ENCODE measurements at places on chromosomes 2 and 18. TPM values are rescaled to one million over a fixed set of nuclear protein-coding genes. Genes with fewer than 3 reads are reported as not detected.

OR6B2 gene
- not detected for polyA plus RNA-seq

DNA sequence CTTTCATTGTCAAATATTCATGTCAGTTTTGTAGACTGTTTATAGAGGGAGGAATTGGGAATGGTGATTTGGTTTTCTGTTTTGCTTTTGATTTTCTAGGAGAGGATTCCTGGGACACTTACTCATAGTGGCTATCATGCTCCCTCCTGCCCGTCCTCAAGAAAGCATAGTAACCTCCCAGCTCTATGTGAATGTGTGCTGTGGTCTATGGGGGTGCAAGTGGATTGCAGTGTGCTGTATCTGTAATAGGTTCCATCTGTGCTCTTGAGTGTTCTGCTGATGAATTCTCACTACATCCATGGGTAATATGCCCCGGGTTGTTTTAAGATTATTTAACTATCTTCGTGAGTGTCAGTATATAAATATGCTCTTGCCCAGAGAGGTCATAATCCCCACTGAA lies 811.3 kb downstream of the CNTNAP5 start:
- no peak overlapping the region for H3K27ac ChIP-seq
- no peaks in the 10 kb centered on the region for H3K4me1 ChIP-seq
- no peaks in the 10 kb centered on the region for H3K36me3 ChIP-seq
- no peaks in the 10 kb centered on the region for H3K27me3 ChIP-seq
- no peak for DNase-seq

DNA sequence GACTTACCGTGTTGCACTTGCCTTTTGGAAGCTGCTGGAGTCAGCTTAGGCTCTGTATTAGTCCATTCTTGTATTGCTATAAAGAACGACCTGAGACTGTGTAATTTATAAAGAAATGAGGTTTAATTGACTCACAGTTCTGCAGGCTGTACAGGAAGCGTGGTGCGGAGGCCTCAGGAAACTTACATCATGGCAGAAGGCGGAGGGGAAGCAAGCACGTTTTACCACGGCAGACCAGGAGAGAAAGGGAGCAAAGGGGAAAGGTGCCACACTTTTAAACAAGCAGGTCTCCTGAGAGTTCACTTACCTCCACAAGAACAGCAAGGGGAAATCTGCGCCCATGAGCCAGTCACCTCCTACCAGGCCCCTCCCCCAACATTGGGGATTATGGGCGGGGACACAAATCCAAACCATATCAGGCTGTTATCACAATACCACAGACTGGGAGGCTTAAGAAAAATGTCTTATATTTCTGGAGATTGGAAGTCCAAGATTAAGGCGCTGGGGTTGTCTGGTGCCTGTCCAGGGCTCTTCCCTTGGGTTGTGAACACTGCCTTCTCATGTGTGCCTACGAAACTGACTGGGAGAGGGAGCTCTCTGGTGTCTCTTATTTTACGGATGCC lies 3.6 kb upstream of the D2HGDH start:
- H3K36me3 ChIP-seq: no peaks in the 10 kb centered on the region
- peaks cover 14% of the 10 kb centered on the region for H3K4me1 ChIP-seq
- DNase-seq: no peak
- no peaks in the 10 kb centered on the region for H3K27me3 ChIP-seq
- no peak overlapping the region for H3K4me3 ChIP-seq
- H3K27ac ChIP-seq: no peak overlapping the region

DNA sequence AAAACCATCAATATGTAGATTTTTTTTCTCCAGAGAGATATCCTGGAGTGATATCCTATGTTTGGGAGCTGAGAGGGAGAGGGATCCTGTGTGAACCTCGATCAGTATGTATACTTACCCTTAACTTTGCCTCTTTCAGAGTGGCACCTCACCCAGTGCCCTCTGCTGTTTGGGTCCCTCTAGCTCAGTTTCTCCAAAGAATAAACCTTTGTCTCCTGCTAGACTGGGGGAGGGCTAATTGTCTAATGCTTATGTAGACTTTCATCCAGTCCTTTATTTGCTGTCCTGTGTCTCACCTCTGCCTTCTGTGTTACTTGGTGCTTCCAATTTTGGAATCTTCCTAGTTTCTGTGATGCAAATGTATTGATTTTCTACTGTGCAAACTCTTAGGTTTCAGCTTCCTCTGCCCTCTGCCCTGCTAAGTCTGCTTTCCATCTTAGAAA lies 48.4 kb downstream of the MTX2 start:
- H3K27ac ChIP-seq: no peak overlapping the region
- no peaks in the 10 kb centered on the region for H3K27me3 ChIP-seq
- no peak for DNase-seq
- no peak overlapping the region for H3K4me3 ChIP-seq
- H3K36me3 ChIP-seq: peaks cover 43% of the 10 kb centered on the region

DNA sequence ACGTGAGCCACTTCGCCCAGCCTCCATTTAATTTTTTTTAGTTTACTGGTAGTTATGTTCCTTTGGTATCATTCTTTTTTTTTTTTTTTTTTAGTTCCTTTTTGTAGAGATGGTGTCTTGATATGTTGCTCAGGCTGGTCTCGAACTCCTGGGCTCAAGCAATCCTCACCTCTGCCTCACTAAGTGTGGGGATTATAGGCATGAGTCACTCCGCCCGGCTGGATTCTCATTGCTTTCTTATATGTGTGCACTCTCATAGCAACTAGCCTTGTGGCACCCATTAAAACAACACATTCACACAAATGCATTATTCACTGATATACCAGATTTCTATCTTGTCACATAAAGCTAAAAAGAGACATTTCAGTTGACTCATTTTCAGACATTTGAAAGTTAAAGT lies 4.2 kb downstream of the TTC27 start:
- H3K27me3 ChIP-seq: no peaks in the 10 kb centered on the region
- H3K27ac ChIP-seq: no peak overlapping the region
- peaks cover 39% of the 10 kb centered on the region for H3K4me1 ChIP-seq
- DNase-seq: no peak

DNA sequence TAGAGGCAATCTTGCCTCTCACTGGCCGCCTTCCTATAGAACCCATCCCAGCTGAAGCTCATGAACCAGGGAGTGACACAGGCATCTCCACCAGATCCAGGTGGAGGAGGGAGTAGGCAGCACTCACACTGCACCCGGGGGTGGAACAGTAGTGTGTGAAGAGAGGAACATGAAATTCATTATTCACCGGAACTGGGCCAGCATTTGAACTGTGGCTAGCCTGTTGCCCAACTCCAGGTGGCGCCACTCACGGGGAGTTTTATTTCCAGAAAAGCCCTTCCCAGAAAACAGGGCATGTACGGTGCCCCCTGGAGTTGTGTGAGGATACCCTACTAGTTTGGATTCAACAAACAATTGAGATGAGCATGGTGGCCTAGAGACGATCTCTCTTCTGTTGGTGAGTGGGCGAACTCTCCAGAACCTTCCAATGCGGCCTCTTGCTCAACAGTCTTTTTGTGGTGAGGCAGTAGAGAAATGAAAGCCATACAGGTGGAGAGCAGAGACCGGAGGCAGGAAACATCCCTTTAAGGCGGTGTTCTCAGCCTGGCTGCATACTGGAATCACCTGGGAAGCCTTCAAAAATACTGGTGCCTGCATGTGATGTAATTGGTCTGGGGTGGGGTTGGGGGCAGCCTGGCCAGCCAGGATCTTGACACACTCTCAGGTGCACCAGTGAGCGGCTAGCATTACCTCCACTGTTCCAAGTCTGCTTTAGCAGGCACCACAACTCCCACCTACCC lies 73.5 kb upstream of the NEDD4L start:
- H3K27ac ChIP-seq: no peak overlapping the region
- no peak for DNase-seq
- peaks cover 14% of the 10 kb centered on the region for H3K4me1 ChIP-seq
- H3K4me3 ChIP-seq: no peak overlapping the region
- peaks cover 11% of the 10 kb centered on the region for H3K27me3 ChIP-seq

GRCh38 chr18:10894501-10894900 lies 254.9 kb downstream of the PIEZO2 start:
- H3K27ac ChIP-seq: no peak overlapping the region
- no peaks in the 10 kb centered on the region for H3K27me3 ChIP-seq
- no peak overlapping the region for H3K4me3 ChIP-seq
- no peak for DNase-seq
- H3K4me1 ChIP-seq: peaks cover 3% of the 10 kb centered on the region

DNA sequence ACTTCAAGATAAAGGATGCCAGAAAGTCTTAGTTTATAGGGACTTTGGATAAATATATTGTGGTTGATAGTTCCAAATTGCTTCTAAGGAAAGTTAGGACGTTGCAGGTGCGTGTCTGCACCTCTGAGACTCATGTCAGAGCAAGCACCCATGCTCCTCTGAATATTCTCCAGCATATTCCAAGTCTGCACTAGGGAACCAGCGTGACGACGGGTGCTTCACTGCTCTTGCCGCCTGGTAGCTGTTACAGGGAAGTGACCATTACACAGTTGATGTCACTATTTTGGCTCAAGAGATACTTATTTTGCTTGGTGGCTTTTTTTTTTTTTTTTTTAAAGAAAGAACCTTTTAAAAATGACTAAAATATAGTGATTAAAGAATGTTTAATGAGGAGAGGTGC lies 35.6 kb downstream of the GATA6 start:
- no peaks in the 10 kb centered on the region for H3K36me3 ChIP-seq
- H3K4me1 ChIP-seq: no peaks in the 10 kb centered on the region
- DNase-seq: no peak
- H3K4me3 ChIP-seq: no peak overlapping the region

Measured in naive thymus-derived CD8-positive, alpha-beta T cell (primary cell).